ENCODE measurements at places on chromosomes 6 and 20.

GRCh38 chr6:56760842-56761241 lies 118.2 kb upstream of the DST start:
- DNase-seq: no peak

DNA sequence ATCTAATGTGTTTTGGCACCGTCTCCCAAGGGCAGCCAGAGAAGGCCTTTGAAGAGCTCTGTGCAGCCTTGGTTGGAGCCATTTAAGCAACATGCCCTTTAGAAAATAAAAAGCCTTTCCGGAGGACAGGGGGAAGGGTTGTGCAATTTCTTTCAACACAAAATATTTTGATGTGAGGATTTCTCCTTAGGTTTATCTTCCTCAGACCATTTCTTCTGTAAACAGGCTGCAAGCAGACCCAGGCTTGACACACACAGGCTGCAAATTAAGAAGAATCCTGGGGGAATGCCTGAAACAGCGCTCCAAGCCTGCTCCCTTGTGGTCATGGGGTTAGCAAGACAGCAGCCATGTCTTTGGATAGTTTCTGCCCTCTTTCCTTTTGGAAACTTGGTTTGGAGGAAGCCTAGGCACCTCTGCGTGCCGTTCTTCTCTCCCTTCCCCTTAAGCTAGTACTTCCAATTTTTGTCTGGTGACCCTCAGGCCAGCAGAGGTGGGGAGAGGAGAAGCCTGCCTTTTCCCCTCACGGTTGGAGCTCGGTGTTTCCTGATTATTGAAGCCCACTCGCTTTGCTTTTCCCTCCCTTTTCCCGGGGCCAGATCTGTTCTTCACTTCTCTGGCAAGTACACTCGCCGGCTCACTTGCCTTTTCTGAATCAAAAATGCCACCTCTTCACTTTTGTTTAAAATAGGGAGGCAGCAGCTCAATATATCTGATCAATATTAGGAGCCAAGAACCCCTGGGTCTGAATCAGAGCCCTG lies 39.6 kb upstream of the NOX3 start:
- no peak for DNase-seq

- no peak for DNase-seq
Observed at GRCh38 chr20:7399575-7399974, 540.7 kb downstream of the HAO1 start.

GRCh38 chr6:157072128-157072527 lies 251.2 kb downstream of the TMEM242 start:
- no peak for DNase-seq

Measured in activated CD4-positive, alpha-beta T cell treated with anti-CD3 and anti-CD28 coated beads for 24 hours (primary cell).